ENCODE measurements at places on chromosomes 3 and 15. TPM values are rescaled to one million over a fixed set of nuclear protein-coding genes. Genes with fewer than 3 reads are reported as not detected.

NMB gene
- total RNA-seq = 9.8 TPM

PIK3CB gene
- 44.3 TPM for total RNA-seq

PLA2G4F gene
- 0.05 TPM for total RNA-seq

DCP1A gene
- 33.2 TPM for total RNA-seq

SLC28A2 gene
- not detected for total RNA-seq

PP2D1 gene
- not detected for total RNA-seq

KIF7 gene
- 0.12 TPM for total RNA-seq

P2RY1 gene
- 1.7 TPM for total RNA-seq

STRIT1 gene
- not detected for total RNA-seq

CAMP gene
- total RNA-seq = not detected

TMEM266 gene
- total RNA-seq = 0.91 TPM

MKRN3 gene
- total RNA-seq = 10.1 TPM

DAZL gene
- not detected for total RNA-seq

NIPA2 gene
- 54.4 TPM for total RNA-seq

All from HCT116 (cell line).